NCI-H774 (cell line): ENCODE measurements at places on chromosomes 4 and X.
A peak's percentile ranks its signal among the peaks of the same experiment; 100 is the strongest.

GRCh38 chr4:54187148-54187547, 41.9 kb upstream of the PDGFRA start:
- no peak for DNase-seq

GRCh38 chr4:104896660-104897645, 249.7 kb upstream of the TET2 start:
- no peak for DNase-seq

- no peak for DNase-seq
These were observed 43.8 kb upstream of the WDR1 start for GRCh38 chr4:10160281-10160856.

GRCh38 chrX:133249266-133250058, 31.3 kb upstream of the TFDP3 start:
- no peak for DNase-seq

GRCh38 chr4:10007436-10007740, 13.9 kb downstream of the SLC2A9 start:
- no peak for DNase-seq

- DNase-seq: no peak
These were observed 42.8 kb downstream of the BCORL1 start for GRCh38 chrX:130025256-130025655.

- no peak for DNase-seq
These were observed at the start of gene CYLC1 for GRCh38 chrX:83860846-83861245. Gene CYLC1, plus strand, starts transcription at chrX:83861146. Its CDS starts 37 bp downstream, at chrX:83861183.

DNA sequence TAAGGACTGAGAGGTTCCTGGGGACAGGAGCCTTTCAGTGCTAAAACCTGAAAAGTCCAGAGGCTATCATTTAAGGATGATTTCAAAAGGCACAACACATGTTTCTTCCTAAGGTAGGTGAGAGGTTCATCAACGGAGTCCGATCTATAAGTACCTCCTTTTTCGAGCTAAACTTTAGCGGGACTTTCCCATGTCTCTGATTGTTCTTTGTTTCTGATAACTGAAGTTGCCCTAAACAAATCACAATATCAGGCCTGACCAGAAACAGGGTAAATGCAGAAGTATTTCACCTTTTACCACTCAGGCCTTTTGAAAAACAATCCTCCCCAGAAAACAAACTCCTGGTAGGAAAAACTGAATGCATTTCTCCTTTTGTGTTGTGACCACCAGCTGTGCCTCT, 17.6 kb downstream of the PIR start:
- no peak for DNase-seq

DNA sequence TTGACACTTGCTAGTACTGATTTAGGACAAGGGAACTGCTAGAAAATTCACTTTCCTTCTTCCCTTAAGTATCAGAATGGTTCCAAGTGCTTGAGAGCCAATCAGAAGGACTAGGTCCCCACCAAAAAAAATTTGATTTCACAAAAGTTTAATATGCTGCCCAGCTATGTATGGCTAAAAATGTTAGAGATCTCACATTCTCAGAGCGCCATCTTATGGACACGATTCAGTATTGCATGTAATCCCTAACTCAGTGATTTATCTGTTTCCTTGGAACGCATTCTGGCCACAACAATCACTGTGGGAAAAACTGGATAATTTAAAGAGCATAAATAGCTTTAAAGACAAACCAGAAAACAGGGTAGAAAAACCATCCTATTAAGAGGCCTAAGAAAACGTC, 255.1 kb upstream of the GPC4 start:
- DNase-seq: peak; percentile 36

DNA sequence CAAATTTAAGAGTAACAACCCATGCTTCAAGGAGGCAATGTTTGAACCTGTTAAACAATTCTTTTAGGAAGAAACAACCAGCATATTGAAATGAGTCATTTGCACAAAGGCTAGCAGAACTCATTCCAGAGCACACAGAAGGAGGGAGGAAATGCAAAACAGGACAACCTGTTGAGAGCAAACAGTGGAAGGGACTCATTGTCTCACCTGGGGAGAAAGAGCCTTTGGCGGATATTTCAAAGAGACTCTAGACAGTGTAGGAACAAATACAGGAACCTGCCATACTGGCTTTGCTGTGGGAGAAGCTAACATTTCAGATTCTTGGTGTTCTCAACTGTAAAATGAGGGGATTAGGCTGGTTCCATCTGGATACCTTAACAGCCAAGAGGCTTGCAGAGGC, 14.8 kb upstream of the RASGEF1B start:
- DNase-seq: no peak

GRCh38 chrX:95058815-95059214, 1384.8 kb downstream of the FAM133A start:
- no peak for DNase-seq

DNA sequence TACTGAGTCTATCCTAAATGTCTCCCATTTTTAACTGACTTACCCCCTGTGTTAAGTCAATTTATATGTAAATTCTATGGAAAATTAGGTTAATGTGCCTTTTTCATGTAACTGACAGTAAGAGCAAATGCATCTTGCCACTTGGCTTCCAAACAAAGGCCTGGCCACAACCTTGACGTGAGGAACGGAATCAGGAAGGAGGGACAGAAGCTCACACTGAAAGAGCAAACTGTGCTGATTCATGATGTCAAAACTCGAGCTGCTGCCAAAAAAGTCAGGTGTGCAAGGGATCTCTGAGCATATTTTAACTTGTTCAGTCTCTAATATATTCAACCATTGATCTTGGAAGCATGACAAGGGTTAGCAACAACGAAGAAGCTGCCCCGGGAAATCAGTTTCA, 35.8 kb downstream of the GPM6A start:
- peak; percentile 83 for DNase-seq

DNA sequence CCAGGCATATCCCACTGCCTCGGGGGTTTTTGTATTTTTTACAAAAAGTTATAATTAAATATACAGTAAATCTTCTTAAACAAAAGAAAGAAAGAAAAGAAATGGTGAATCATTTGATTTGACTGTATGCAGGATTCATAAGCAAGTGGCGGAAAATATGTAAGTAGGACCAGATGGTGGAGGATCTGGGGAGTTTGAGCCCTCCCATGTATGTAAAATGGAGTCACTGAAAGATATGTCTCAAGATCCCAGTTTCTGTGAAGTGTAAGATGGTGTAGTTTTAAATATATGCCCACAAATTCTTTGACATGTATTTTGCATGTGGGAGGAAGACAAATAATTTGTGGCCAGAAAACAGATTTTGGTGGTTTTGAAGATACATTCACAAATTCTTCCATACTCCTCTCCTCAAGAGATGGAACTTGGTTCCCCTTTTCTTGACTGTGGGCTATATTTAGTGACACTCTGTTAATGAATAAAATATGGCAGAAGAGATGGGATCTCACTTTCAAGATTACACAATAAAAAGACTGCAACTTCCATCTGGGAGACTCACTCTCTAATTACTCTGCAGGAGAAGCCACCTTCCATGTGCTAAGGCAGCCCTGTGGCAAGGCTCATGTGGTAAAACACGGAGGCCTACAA, 133.6 kb upstream of the S100G start:
- no peak for DNase-seq

GRCh38 chr4:145414226-145414625, 67.4 kb upstream of the SMAD1 start:
- DNase-seq: no peak

- DNase-seq: no peak
These were observed 3.1 kb upstream of the P2RY4 start for GRCh38 chrX:70262952-70263567.

- DNase-seq: no peak
These were observed 522.5 kb upstream of the AGA start for GRCh38 chr4:177964693-177965168.

- DNase-seq: no peak
These were observed 166.0 kb downstream of the ATG4A start for GRCh38 chrX:108257556-108257955.

DNA sequence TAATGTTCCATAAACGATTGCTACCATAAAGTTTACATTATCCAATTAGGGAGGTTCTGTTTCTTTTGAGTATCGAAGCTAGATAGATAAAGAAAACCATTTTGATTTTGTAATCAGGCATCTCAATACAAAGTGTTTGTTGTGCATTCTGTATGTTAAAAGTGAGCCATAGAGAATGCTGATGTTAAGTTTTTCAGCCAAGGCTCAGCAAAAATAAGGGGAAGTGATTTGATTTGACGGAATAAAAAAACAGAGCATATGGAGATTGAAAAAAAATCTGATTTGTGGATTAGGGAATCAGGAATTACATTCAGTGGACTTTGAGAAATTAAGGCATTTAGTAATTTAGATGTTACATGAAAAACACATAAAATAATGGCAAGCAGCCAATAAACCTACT, 314.8 kb downstream of the PPP3CA start:
- DNase-seq: no peak

DNA sequence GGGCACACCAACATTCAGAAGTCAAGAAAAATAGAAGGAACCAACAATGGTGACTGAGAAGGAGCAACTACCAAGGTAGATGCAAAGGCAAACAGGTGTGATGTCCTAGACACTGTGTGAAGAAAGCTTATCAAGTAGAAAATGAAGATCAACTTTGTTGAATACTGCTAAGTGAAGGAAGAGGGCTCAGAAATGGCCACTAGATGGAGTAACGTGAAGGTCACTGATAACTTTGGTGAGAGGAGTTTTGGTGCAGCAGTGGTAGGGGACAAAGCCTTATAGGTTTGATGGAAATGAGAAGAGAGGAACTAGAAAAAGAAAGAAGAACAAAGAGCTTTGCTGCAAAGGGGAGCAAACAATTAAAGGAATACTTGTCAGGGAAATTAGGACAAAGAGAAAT, 23.5 kb downstream of the OTC start:
- no peak for DNase-seq

- no peak for DNase-seq
These were observed 130.3 kb downstream of the ADGRA3 start for GRCh38 chr4:22385611-22386011.

GRCh38 chr4:180794333-180794732, 1448.9 kb upstream of the TENM3 start:
- no peak for DNase-seq

GRCh38 chrX:103878466-103879122, 46.5 kb upstream of the RAB9B start:
- no peak for DNase-seq

DNA sequence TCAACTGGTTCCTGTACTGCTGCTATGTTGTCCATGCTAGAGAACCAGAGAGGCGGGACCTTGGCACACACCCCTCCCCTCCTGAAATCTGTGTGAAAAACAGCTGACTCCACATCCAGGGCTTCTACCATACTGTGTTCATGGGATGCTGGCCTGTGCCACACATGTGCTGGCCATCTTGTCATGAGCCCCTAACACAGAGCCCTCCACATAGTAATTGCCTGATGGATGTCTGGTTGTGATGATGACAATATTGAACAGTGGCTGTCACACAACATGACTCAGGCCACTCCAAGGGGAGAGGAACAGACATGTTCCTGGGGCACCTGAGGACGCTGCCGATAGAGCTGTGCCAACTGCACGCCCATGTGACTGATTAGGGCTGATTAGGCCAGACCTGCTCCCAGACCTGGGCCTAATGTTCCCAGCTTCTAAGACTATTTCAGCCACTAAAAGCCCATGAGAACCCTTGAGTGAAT, 13.1 kb downstream of the SLC25A5 start:
- DNase-seq: peak; percentile 1

GRCh38 chr4:74934016-74934831, 1.3 kb downstream of the PARM1 start:
- peak; percentile 25 for DNase-seq

DNA sequence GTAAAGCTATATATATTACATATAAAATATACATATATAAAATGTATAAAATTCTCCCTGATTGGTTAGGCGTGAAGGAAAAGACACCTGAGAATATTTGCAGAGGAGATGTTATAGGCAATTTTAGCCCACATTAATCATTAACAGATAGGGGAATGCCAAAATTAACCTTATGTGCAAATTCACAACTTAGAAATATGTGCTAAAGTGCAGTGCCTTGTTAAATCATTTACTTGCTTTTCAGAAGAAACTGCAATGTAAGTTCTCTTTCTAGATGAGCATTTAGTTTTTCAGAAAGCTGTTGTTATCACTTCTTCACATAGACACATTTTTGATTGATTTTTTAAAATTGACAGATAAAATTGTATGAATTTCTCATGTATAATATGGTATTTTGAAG, 5.6 kb downstream of the TASL start:
- no peak for DNase-seq

DNA sequence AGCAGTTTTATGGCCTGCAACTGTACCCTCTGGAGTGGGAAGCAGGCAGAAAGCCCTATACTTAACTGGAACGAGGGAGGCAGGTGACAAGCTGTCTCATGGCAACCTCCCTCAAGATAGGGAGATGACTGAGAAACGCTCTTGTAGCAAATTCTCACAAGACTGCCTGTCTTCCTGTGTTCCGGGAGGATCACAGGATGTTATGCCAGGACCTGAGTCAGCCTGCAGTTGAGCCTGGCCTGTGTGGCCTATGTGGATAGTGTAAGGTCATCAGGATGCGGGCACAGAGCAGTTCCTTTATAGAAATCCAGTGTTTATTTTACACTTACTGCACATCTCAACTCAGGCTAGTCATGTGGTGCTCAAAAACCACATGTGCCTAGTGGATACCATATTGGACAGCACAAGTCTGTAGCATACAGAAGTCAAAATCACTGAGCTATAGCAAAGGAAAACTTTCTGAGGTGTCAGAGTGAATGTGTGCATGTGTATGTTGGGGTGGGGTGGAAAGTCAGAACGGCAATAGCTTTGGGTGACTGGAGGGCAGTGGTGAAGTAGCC, 25.2 kb downstream of the TAF7L start:
- no peak for DNase-seq

DNA sequence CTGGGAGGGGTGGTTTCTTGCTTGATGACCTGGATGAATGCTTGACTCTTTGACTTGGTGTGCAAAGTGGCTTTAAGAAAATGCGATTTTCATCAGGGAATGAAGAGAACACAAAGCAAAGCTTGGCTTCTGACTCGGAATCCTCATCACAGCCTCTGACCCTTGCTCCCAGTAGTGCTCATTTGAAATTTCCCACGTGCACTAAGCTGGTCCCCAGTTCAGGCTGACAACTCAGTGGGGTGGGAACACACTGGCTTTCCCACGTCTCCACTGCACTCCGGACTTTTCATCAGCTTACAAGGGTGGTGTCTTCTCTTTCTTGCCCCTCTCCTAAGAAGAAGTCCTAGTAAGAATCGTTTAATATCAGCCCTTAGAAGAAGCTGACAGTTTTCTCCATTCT, 53.3 kb downstream of the HCCS start:
- DNase-seq: no peak

- DNase-seq: no peak
These were observed 72.1 kb upstream of the FAM241A start for GRCh38 chr4:112073181-112073580.

GRCh38 chrX:151458824-151459223, 61.8 kb downstream of the VMA21 start:
- DNase-seq: no peak

DNA sequence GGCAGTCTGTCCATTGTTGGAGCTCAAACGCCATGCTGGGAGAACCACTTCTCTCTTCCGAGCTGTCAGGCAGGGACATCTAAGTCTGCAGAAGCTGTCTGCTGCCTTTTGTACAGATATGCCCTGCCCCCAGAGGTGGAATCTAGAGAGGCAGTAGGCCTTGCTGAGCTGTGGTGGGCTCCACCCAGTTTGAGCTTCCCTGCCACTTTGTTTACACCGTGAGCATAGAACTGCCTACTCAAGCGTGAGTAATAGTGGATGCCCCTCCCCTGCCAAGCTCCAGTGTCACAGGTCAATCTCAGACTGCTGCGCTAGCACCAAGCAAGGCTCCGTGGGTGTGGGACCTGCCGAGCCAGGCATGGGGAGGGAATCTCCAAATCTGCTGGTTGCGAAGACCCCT, 145.7 kb downstream of the VSIG4 start:
- DNase-seq: no peak
